ENCODE measurements at places on chromosomes 13 and 19. TPM values are rescaled to one million over a fixed set of nuclear protein-coding genes. Genes with fewer than 3 reads are reported as not detected.

DNA sequence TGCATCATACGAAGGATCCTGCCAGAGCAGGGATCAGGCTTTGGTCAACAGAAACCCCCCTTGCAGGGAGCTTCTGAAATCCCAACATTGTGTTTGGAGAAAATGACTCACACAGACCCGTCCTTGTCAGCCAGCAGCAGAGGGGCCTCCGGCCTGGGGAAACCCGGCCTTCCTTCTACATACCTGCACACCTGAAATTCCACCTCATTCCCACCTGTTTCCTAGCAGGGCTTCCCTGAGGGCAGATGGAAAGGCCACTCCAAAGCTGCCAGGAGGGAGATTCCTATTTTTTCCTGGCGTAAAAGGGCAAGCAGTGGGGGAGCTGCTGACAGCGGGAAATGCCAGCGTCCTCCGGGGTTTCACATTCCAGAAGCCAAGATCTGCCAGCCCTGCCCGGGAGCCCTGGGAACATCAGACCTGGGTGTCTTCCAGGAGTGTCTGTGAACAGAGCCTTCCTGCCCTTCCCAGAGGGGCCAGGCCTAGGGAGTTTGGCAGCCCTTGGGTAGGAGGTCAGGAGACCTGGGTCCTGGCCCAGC, 3.0 kb upstream of the IGFL1 start:
- DNase-seq = no peak

- DNase-seq = no peak
Observed at GRCh38 chr19:50797781-50798658, 7.8 kb downstream of the ACP4 start.

DNA sequence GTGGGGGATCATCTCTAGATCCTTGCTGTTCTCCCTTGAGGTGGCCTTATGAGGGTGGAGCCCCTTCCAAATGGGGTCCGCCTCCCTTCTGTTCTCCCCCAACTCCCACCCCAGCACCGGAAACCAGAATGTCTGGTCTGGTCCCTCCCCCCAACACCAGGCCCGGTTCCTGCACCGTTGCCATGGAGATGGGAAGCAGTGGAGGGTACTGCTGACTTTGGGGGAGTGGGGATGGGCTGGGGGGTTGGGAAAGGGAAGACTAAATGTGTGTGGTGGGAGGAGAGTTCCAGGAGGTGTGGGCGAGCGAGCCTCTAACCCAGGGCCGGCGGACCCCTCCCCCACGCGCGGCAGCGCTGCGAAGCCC, 1.7 kb downstream of the SHANK1 start:
- no peak for DNase-seq

- no peak for DNase-seq
Observed at GRCh38 chr19:48511800-48512503, at the start of gene LMTK3. Gene LMTK3, minus strand, starts transcription at chr19:48511835. Its CDS starts 259 bp downstream, at chr19:48511576.

- no peak for DNase-seq
Observed at GRCh38 chr19:48346191-48346590, 17.5 kb downstream of the TMEM143 start.

RNF113B gene
- not detected for total RNA-seq

PSG3 gene
- total RNA-seq = not detected

GRCh38 chr13:40189426-40189825, 477.0 kb downstream of the FOXO1 start:
- DNase-seq = no peak

MPHOSPH8 gene
- total RNA-seq = 9.9 TPM

MBD3L3 gene
- not detected for total RNA-seq

DNA sequence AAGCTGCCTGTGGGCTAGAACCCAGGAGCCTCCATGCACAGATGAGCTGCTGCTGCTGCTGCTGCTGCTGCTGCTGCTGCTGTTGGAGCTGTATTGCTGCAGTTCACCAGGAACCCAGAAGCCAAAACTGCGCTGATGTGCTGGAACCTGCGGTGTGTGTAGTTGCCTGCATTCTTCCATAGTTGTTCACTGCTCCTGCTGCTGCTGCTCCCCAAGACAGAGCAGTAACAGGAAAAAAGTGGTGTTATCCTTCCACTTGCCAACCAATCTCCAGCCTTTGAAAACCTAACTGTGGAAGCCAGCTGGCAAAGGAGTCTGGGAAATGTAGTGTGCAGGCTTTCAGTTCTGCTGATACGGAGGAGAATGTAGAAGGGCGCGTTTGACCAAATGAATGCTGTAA, 37.9 kb downstream of the ARHGAP35 start:
- DNase-seq = no peak

SMG9 gene
- 13.2 TPM for total RNA-seq

- no peak for DNase-seq
Observed at GRCh38 chr13:33845572-33846302, 27.8 kb downstream of the RFC3 start.

DNA sequence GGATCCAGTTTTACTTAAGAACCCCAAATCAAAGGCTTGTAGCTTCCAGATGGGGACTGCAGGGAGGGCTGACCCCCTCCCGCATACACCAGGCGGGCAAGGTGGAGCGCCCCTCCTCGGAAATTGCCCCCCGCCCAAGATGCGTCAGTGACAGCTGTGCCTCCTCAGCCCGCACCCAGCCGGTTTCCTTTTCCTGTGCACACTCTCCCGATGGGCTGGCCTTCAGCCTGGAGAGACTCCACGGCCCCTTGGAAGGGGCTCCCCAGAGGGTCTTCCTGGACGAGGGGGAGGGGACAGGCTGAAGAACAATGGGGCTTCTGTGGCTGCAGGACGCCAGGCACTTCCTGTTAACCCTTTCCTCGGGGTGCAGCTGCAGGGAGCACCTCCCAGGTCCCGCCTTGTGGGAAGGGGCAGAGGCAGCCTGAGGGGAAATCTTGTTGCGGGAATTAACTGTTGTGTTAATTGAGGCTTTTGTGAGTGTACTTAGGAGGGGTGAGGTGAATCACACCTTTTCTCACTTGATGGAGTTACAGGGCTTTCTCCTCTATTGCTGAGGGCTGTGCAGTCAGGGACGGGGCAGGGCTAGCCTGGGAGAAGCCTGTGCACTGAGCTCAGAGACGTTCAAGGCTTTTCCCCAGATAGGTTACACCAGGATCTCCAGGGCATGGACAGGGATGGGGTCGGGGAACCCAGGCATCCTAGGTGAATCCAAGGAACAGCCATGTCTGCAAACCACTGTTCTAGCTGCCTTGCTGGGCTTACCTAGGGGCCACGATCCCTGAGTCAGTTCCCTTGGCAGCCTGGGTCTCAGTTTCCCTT, 14.3 kb downstream of the IER2 start:
- DNase-seq = peak; percentile 58

DOCK6 gene
- 30.0 TPM for total RNA-seq

KCNN4 gene
- 0.43 TPM for total RNA-seq

ZNF30 gene
- 2.5 TPM for total RNA-seq

- no peak for DNase-seq
Observed at GRCh38 chr13:98678741-98679140, 73.7 kb downstream of the SLC15A1 start.

DNA sequence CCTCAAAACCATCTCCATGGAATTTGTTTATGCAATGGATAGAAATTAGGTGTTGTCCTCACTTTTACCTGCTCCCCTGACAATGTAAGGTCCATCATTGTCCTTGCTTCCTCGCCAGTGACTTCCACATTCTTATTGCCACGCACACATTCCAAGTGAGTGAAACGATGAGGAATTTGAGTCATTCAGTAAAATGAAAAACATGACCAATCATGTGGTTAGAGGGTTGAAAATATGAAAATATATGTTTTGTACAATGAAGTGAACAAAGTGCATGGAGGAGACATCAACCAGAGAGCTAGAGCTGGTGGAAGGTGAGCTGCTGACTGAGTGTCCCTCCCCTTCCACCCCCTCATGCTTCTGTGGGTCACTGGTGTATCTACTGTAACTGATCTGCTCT, 91.7 kb downstream of the ATP8A2 start:
- no peak for DNase-seq

DNA sequence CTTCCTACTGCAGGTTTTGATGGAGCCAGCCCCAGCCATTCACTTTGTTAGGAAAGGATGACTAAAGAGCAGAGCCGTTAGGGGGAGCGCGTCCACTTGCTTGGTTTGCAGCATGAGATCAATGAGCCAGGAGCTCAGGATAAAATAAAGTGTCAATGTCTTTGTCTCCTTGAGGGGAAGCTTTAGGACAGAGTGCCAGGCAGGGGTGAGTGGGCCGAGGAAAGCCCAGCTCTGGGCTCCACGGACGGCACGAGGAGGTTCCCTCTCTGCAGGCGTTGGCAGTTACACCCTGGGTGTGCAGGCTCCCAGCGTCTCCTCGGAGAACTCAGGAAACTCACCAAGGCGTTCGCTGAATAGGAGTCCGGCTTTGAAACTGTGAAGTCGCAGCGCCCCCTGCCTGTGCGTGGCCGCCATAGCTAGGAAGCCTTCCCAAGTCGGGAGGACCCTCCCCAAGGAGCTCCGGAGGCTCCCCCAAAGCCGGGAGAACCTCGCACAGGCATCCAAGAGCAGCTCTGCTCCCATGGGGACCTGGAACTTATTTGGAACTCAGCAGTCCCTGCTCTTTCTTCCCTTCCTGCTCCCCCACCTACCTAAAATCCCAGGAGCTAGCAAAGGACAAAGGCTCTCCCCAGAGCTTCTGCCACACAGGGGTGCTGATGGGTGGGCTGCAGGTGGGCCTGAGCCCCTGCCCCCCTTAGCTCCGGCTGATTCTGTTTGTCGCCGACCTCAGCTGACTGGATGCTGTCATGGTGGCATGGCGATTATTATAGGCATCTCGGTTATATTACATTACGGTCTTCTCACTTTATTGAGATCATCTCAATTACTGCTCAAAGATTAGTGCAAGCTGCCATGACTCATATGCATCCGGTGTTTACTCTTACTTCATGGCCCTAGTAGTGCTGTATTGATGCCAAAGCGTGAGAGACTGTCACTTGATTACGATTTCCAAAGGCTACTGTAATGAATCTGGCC, 34.4 kb downstream of the GSX1 start:
- peak; percentile 83 for DNase-seq

GRCh38 chr13:76168661-76169060, 532.5 kb downstream of the LMO7 start:
- no peak for DNase-seq

PPP2R1A gene
- 68.4 TPM for total RNA-seq

GRCh38 chr13:55990631-55991030, 1150.1 kb upstream of the PRR20A start:
- no peak for DNase-seq

DNA sequence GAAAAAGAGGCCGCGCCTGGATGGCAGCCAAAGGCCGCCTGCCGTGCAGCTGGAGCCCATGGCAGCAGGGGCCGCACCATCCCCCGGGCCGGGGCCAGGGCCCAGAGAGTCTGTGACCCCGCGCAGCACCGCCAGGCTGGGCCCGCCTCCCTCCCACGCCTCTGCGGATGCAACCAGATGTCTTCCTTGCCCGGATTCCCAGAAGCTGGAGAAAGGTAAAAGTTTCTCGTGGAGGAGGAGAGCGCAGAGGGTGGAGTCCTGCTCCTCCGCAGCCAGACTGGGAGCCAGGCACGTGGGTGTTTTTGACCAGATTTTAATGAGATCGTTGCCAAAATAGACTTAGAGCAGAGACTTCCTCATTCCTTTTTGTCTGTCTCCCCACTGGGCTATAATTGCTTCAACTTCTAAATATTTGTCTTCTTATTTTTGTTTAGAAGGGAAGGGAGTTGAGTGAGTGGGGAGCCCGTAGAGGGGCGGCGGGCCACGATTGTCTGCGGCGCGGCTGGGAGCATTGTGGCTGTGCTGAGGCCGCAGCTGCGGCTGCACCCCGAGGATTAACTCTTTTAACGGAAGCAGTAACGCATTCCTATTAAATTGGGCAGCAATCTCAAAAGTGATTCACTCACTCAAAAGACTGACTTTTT, 22.8 kb upstream of the NDUFS7 start:
- peak; percentile 80 for DNase-seq

DNA sequence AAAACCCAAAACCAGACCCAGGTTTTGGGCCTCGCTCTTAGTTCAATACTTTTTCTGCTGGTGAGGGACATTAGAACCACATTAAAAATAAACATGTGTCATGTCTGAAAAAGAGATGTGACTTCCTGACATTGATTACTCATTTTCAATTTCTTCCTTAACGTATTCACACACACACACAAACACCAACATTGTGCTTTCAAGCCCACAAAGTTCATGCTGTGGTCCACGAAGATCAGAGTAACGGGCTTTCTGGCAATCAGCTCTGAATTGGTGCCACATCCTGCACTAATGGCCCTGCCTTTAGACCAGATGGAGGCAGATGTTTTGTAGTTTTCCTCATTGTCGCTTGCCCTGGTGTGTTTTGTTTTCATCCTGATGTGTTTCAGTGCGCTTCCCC, 47.9 kb upstream of the POMP start:
- no peak for DNase-seq

- no peak for DNase-seq
Observed at GRCh38 chr19:3684054-3684816, 16.0 kb downstream of the PIP5K1C start.

DNA sequence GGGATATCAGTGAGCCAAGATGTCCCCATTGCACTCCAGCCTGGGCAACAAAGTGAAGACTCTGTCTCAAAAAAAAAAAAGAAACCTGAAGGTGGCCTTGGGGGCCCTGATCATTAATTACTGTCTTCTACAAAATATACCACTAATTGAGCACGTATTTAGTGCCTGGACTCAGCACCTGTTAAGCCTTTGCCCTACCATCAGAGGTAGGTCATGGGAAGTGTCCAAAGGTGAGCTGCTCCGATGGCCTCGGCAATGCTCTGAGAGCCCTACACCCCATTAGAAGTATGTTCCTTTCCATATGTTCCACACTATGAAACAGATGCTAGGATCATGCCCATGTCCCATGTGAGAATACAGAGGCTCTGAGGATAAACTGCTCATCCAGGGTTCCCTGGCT, 20.9 kb downstream of the NOSIP start:
- no peak for DNase-seq

DNA sequence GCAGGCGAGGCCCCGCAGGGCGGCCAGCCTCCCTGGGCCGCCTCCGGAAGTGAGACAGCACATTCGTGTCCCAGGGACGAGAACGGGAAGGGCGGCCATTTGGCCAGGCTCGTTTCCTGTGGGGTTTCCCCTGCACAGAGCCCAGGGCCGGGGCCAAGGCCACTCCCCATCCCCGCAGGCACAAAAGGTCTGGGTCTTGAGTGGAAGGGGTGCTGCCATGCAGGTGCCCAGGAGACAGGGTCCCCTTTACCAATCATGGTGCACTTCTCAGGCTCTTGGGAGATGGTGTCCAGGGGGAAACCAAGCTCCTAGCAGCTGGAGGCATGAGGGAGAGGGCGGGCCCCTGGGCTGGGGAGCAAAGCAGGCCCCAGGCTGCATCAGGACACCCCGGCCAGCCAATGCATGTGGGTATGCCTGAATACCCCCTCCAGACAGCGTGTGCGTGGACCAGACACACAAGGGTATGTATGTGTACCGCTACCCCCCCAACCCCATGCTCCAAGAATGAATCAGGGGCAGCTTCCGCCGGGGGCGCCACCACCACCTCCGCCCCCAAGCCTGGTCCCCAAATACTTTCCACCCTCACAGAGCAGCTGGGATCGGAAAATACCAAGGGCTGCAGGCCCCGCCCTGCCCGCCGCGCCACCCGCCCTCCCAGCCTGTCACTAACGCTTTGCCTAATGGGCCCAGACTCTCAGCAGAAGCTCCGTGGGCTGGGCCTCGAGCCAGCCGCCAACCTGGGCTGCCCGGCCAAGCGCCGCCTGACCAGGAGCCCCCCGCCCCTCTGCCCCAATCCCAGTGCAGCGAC, 37.6 kb upstream of the NANOS3 start:
- DNase-seq = peak; percentile 82
